ENCODE measurements at places on chromosomes 5 and 9. TPM values are rescaled to one million over a fixed set of nuclear protein-coding genes. Genes with fewer than 3 reads are reported as not detected.

Gene UNC5A
- polyA plus RNA-seq: 0.84 TPM

Gene TAF11L6
- polyA plus RNA-seq: not detected

Gene MORN5
- polyA plus RNA-seq: 0.26 TPM

Gene PLAC8L1
- polyA plus RNA-seq: 1.1 TPM

Gene SEC24A
- polyA plus RNA-seq: 22.8 TPM

Gene PDE6A
- polyA plus RNA-seq: 0.05 TPM

Gene CDKN2B
- 0.31 TPM for polyA plus RNA-seq

Gene SLC46A2
- polyA plus RNA-seq: 0.21 TPM

Gene MELK
- 10.5 TPM for polyA plus RNA-seq

Gene HSPA5
- polyA plus RNA-seq: 163 TPM

Gene C7
- 4.8 TPM for polyA plus RNA-seq

Gene C5orf34
- polyA plus RNA-seq: 3.5 TPM

Gene FSTL4
- 1.8 TPM for polyA plus RNA-seq

Gene FOXI1
- polyA plus RNA-seq: not detected

Gene ARL15
- polyA plus RNA-seq: 25.1 TPM

Gene CRHBP
- polyA plus RNA-seq: 0.44 TPM

Gene GPX3
- 53.3 TPM for polyA plus RNA-seq

Gene DOK3
- 7.6 TPM for polyA plus RNA-seq

Gene GHR
- 16.2 TPM for polyA plus RNA-seq

Gene CMYA5
- 162 TPM for polyA plus RNA-seq

Gene RFK
- polyA plus RNA-seq: 14.7 TPM

Gene SLC1A1
- polyA plus RNA-seq: 0.92 TPM

Gene SLC45A2
- 0.20 TPM for polyA plus RNA-seq

Gene TMEM174
- not detected for polyA plus RNA-seq

Gene SPINK7
- polyA plus RNA-seq: not detected

Gene GGTA1
- polyA plus RNA-seq: 12.5 TPM

Gene OLFML2A
- polyA plus RNA-seq: 125 TPM

Gene PPP2R2B
- polyA plus RNA-seq: 3.8 TPM

Gene ZNF608
- 18.2 TPM for polyA plus RNA-seq

Gene OR1Q1
- polyA plus RNA-seq: not detected

Gene LCN10
- 9.1 TPM for polyA plus RNA-seq

Gene CATSPER3
- polyA plus RNA-seq: 0.79 TPM

Gene PIP5KL1
- polyA plus RNA-seq: 1.4 TPM

Gene UBAP1
- 34.1 TPM for polyA plus RNA-seq

Gene LAMC3
- 8.4 TPM for polyA plus RNA-seq
